Astrocyte of the hippocampus (primary cell): ENCODE measurements at places on chromosomes 7 and 10.

GRCh38 chr7:147023440-147023839 lies 906.8 kb downstream of the CNTNAP2 start:
- no peak for DNase-seq

DNA sequence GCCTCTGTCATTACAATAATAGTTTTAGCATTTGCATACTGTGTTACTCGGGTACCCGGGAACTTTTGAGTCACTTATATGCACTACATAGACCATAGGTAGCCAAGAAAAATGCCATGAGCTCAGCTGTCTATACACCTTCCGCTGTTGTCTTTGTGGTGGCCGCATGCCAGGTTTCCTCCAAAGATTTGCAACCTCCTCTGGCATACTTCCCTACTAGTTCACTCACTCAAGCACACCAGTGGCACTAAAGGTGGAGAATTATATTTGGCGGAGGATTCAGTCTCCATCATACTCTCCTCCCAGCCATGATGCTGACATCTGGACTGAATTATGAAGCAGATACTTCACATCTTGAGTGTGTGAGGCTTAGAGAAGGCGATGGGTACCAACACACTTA lies 35.6 kb upstream of the GRB10 start:
- DNase-seq, result no peak

DNA sequence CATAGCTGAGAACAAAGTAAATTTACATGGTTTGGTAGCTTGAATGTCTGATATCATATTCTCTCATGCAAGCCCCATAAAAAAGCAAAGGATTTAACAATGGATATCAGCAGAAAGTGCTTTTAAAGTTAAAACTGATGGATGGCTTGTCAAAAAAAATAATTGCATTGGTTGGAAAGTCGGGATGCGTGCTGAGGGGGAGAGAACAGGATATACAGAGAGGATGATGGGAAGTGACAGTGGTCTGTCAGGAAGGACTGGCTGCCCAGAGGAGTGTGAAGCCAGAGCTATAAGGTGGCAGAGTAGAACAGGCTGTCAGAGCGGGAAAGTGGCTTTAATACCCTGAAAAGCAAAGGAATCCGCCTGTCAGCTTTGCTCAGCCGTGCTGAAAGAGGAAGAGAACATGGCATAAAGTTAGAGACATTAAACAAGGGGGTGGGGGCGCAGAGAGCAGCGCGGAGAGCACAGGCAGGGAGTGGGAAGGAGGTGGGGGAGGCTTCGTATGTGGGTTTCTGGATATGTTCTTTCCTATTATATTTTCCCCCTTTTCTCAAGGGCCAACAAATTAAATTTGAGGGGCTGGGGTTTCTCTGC lies 493.0 kb downstream of the LRMDA start:
- no peak for DNase-seq

DNA sequence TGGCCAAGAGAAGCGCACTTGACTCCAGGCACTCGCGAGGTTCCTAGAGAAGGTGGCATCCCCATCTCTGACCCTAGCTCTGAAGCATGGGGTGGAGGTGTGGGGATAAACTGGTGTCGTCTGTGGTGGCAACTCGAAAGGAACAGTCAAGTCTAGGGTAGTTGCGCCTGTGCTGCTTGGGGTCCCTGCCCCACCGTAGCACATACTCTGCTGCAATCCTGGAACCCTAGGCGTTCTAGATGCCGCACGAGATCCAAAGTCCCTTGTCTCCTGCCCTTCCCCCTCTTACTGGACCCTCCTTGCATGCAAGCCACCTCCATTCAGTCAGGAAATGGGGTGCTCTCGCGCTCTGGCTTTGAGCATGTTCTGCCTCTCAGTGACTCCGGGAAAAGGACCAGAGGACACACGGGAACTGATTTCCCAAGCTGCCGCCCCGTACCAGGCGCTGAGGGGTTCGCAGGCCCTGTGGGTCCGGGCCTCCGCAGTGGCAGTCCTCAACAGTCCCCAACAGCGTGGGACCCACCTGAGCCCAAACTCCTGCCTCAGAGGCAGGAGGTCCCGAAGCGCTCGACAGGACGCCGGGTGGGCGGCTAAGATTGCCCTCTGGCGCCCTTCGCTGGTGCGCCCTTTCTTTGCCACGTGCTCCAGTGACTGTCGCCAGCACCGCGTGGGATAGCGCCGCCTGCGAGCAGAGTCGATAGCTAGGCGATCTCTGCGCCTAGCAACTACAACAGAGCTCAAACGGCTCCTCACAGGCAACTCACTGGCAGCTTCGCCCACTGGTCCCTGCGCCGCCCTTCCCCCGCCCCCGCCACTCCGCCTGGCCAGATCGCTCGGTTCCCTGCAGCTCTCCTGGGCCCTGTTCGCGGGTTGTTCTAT lies 452.0 kb downstream of the REEP3 start:
- DNase-seq, result no peak

DNA sequence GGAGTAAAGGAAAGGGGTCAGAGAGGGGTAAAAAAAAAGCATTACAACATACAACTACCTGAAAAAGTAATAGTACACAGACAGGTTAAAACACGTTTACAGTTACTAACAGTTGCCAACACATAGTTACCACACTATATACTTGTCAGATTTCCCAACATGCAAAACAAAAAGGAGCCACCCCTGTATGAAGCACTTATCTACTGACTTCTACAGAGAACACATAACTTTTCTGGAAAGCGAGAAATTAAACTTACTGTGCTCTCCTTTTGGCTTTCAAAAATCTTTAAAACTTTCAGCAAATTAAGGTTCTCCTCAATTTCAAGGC lies 2.1 kb downstream of the ABI1 start:
- no peak for DNase-seq
